Nucleus accumbens (tissue), 56 donors: ENCODE measurements at places on chromosomes 13 and 19.

GRCh38 chr19:2113439-2114211 lies 16.9 kb downstream of the IZUMO4 start:
- DNase-seq: no peak

DNA sequence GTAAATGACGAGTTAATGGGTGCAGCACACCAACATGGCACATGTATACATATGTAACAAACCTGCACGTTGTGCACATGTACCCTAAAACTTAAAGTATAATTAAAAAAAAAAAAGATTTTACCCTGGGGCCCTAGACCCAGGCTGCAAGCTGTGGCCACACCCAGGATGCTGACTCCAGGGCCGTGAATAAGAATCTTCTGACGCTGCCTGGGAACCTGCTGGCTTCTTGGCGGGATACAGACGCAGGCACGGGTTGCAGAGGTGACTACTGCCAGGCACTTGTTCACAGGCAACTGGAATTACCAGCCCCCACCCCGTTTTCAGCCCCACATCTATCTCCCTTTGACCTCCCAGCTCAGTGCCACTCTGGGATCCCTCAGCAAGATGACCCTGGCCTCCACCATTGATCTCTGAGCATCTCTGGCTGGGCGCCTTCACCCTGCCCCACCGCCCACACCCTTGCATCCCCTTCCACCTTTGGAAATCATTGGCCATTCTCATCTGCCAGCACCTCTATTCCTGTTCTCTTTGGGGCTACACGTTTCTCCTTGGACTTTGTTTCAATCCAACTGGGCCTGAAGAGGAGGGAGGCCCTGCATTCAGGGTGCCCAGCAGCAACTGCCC lies 21.1 kb upstream of the CFAP97D2 start:
- DNase-seq: no peak

DNA sequence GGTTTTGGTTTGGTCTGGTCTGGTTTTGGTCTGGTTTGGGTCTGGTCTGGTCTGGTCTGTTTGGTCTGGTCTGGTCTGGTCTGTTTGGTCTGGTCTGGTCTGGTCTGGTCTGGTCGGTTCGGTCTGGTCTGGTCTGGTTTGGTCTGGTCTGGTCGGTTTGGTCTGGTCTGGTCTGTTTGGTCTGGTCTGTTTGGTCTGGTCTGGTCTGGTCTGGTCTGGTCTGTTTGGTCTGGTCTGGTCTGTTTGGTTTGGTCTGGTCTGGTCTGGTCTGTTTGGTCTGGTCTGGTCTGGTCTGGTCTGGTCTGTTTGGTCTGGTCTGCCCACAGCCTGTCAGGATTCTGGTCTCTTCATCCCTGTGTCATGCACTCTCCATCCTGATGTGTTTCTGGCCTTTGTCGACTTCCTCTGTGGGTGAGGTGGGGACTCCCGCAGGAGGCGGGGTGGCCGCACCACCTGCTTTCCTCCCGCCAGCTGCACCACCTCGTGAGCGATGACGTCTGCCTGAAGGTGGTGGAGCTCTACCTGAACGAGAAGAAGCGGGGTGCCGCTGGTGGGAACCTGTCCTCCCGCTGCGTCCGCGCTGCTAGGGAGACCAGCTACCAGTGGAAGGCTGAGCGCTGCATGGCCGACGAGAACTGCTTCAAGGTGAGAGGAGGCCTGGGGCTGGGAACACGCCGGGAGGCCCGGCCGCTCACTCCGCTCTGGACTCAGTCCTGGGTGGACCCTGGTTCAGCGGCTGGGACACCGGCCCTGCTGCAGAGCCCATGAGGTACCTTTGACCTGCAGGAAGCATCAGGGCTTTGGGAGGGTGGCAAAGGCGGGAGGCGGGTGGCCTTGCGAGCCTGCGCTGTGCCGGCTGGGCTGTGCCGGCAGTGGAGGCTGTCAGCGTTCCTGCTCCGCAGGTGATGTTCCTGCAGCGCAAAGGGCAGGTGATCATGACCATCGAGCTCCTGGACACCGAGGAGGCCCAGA lies 12.9 kb upstream of the F2RL3 start:
- DNase-seq: no peak

DNA sequence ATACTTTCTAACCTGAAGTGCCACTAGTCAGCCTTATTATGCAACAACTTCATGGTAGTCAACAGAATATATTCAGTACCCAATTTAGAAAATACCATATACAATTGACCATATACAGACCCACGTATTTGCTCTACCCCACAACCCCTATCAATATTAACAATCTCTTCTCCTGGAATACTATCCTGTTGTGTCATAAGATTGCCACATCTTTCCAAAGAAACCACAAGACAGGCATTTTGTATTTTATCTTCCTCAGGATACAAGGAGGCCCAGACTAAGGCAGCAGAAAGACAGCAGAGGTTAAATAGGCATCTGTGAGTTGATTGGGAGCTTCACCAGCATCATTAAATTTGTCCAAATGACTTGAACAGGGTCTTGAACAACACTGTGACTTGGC lies 4.5 kb downstream of the SPART start:
- no peak for DNase-seq

DNA sequence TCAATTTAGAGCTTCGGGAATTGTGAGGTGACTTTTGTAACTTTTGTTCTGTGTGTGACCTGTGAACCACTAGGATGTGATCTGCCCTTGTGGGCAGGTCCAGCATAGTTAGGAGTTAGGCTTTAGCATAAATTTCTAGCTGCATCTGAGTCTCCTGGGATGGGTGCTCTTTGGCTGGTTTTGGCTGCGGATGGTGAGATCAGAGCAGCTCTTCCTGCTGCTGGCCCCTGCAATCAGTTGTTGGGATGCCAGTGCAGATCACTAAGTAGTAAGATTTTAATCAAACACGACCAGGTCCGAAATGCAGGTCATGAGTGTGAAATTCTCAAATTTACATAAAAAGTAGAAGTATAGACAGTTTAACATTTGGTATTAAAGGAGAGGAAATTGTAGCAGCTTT lies 8.5 kb downstream of the CEBPG start:
- DNase-seq: no peak

DNA sequence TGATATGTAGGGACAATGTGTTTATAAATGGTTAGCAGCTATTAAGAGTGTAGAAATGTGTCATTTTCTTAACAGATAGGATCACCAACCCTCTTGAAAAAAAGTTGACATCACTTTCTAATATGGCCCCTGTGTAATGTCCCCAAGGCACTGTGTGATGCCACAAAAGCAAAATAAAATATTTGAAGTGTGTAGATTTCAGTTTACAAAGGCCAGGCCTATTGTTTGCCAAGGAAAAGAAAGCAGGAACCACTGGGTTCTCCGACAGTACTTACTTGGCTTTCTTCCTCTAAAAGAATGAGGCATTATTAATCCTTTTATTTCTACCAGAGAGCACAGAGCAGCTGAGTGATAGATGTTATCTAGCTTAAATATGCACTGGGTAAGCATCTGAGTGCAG lies 10.5 kb upstream of the GJA3 start:
- no peak for DNase-seq

DNA sequence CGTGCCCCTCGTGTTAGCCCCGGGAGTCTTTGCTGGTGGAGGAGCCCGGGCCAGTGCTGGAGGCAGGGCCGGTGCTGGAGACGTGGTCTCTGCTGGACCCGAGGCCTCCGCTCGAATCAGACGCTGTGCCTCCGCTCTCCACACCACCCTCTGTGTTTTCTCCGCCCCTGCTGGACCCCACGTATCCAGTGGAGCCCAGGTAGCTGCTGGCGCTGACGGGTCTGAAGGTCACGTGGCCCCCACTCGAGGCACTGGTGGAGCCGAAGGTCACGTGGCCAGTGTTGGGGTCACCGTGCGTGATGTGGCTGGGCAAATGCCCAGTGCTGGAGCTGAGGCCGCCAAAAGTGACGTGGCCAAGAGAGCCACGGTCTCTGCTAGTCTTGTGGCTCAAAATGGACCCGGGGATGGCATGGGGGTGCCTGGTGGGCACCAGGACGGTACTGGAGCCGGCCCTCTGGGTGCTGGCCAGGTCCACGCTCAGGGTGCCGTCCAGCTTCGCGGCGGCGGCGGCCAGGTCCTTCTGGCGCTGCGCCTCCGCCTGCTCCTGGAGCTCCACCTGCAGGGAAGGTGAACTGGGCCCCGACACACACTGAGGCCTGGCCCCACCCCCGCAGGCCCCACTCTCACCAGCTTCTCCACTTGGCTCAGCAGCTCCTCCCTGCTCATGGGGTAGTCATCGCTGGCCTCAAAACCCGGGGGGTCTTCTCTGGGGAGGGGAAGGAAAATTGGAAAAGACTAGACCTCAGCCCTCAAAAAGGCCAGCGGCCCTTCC lies 27.3 kb downstream of the ZNF114 start:
- no peak for DNase-seq

DNA sequence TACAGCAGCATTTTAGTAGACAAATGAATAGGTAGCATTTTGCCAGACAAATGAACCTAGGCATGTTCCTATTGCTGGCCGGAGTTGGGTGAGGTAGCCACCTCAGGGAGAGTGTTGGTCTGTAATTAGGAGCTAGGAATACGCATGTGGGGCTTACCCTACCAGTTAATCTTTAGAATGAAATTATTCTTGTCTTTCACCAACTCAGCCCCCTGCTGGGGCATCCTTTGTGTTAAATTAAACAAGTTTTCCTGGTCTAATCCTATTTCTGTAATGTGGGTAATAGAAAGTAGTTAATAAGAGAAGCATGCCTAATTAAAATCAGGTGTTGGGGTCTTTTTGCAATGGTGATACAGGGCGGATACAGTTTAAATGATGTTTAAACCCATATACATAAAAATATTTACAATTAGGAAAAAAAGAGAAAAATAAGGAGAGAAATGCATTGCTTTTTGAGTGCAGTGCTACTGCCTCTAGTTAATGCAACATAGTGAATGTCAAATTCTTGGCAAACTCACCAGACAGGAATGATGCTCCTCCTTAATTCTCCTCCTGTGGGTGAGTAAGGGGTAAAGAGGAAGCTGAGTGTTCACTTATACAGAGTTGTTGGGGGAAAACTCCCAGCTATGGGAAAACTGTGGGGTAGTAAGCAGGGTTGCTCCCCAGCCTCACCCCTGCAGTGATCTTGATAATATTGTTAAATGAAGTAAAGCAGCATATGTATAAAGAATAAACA lies 276.4 kb upstream of the EDNRB start:
- DNase-seq: no peak

- no peak for DNase-seq
Measured at GRCh38 chr19:45305421-45305820, 17.3 kb downstream of the CKM start.

DNA sequence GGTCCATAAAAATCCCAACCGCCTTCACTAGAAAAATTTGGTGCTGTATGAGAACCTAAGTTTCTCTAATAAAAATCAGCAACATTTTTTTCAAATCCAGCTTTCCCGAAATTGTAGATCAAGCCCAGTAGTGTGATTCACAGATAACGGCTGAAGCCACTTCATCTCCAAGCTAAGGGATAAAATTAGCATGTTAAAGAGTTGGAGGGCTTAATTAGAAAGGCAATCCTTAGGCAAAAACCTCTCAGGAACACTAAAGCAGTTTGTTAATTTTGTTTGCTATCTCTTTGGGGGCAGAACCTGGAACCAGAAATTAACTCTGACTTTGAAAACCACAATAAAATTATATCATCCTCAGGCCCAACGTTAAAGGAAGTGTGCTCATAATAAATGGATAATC lies 820.2 kb downstream of the GPC5 start:
- no peak for DNase-seq

- no peak for DNase-seq
Measured at GRCh38 chr13:33441015-33441414, 155.5 kb upstream of the STARD13 start.

- peak; percentile 21 for DNase-seq
Measured at GRCh38 chr13:46551410-46552302, 1.3 kb upstream of the LRCH1 start.

DNA sequence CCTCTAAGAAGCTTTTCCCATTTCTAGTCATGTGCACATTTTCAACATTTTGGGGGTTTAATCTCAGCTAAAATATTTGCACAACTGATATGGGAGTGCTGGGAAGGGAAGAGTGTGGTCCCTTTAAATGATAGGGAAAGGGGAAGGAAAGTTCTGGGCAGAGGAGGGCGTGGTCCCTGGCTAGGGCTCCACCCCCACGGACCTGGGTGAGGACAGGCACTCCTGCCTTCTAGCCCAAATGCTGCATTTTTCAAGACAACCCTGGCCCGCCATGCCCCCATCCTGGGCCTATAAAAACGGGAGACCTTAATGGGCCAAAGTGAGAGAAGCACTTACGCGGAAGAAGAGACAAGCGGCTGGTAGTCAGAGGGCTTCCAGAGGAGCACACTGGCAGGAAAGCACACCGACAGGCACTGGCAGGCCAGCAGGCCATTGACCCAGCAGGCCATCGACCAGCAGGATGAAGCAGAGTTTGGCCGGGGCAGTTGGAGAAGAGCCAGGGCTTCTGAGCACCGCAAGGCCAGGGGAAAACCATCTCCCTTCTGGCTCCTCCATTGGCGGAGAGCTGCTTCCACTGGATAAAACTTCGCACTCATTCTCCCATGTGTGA lies 266.7 kb downstream of the SPRY2 start:
- no peak for DNase-seq

DNA sequence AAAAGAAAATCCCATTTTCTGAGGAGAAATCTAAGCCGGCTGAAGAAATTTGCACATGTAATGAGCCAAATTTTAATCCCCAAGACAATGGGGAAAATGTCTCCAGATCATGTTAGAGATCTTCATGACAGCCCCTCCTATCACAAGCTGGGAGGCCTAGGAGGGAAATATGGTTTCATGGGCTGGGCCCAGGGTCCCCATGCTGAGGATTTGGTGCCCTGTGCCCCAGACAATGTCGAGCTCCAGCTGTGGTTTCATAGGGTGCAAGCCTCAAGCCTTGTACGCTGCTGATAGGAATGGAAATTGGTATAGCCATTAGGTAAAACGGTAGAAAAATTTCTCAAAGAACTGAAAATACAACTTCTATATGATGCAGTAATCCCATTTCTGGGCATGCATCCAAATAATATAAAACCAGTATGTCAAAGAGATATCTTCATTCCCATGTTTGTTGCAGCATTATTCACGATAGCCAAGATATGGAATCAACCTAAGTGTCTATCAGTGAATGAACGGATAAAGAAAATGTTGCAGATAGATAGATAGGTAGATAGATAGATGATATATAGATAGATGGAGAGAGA lies 19.3 kb upstream of the FREM2 start:
- no peak for DNase-seq

- no peak for DNase-seq
Measured at GRCh38 chr19:1259206-1259875, 9.8 kb upstream of the CIRBP start.

DNA sequence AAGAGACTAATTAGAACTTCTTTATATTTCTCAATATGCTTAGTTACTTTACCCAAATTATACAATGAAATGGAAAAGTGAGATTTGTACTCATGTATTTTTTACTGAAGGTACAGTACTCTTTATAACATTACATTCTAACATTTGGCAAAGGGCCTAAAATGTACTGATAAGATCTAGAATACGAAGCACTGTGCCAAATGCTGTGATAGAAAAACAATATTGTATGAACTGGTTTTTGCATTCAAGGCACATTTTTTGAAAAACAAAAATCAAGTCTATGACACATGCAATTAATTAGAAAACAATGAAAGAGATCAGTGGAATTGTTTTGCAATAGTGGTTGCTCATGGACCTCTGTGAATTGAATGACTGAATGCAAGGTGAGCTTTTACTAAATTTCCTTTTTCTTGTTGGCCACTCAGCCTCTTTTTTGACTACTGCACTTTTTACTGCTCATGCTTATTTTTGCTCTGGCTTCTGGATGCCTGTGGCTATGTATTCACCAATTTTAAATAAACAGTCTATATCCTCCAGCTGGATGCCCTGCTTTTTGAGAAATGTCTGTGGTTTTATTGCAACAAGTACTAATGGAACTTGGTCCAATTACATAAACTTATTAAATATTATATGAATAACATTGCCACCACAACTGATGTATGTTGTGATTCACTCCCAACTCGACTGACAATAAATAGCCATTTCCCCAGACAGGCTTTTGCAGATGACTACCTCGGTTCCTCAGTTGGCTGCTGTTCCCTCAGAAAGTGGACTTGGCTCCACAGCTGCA lies 41.4 kb upstream of the OBI1 start:
- no peak for DNase-seq
